ENCODE measurements at places on chromosomes 11 and 22.

GRCh38 chr11:1445741-1446445 lies 40.7 kb downstream of the MOB2 start:
- no peak for DNase-seq

GRCh38 chr22:19983741-19984140 lies 32.9 kb downstream of the ARVCF start:
- no peak for DNase-seq

DNA sequence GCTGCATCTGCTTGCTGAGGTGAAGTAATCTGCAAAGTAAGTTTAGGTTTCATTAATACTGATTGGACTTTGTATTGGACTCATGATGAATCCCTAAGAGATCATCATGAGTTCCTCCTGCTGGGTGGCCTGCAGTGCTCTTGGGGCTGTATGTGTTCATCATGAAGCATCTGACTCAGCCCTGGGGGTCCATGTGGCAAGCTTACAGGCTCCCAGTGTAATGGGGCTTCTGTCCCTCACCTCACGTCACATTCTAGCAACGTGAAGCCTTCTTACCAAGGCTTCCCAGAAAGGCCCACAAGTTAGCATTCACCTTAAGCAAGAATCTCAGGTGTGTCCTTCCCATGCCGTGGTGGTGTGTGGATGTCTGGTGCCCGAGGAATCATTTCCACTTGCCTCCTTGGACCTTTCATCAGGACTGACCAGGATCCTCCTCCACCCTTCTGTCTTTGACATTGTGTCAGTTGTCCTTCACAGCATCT lies 23.7 kb downstream of the CRKL start:
- no peak for DNase-seq

DNA sequence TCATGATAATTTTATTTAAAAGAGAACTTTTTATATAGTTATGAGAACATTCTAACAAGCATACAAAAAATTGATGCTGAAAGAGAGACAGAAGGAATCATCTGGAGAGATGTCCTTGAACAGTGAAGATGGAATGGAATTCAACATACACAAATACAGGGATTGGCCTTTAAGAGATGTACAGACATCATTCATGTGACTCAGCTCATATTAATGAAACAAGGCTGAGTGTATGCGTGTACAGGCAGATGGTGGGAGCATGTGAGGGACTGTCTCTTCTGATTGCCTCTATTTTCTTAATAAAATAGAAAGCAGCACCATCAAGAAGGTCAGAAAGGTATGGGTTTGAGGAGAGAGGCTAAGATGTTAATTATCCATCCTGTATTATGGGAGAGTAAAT lies 793.3 kb downstream of the CNTN5 start:
- no peak for DNase-seq

DNA sequence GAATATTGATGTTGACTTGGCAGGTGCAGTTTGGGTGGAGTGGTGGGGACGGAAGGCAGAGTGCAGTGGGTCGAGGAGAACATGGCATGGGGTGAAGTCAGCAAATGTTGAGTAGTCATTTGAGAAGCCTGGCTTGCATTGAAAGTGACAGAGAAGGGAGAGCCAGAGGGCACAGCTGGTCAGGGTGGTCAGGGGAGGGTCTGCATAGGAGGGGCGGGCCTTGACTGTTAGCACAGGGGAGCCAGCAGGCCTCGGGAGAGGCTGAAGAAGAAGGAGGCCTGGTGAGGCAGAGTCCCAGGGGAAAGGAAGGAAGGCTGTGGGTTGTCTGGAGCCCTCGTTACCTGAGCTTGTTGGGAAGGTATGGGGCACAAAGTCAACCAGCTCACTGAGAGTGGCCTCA lies 230.8 kb upstream of the TBCEL start:
- no peak for DNase-seq

- DNase-seq: no peak
Measured at GRCh38 chr11:14118072-14118471, 155.5 kb downstream of the SPON1 start.

GRCh38 chr22:48302657-48303368 lies 1524.9 kb downstream of the BRD1 start:
- no peak for DNase-seq

DNA sequence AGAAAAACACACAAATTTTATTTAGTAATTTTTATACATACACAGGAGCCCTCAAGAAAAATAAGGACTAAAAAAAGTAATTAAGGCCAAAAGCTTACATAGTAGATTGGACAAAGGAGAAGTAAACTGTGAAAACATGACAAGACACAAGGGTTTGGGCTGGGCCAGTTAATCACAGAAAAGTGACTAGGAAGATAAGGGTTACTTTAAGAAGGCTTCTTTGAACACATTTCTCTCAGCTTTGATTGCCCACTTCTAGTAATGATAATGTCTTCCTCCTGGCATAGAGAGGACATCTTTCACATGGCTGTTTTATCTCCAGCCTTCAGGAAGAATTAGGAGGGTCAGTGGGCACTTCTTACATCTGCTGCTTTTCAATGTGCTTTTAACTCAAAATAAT lies 3.4 kb downstream of the RNF141 start:
- no peak for DNase-seq

- no peak for DNase-seq
Measured at GRCh38 chr22:27772984-27773498, 28.5 kb downstream of the MN1 start.

DNA sequence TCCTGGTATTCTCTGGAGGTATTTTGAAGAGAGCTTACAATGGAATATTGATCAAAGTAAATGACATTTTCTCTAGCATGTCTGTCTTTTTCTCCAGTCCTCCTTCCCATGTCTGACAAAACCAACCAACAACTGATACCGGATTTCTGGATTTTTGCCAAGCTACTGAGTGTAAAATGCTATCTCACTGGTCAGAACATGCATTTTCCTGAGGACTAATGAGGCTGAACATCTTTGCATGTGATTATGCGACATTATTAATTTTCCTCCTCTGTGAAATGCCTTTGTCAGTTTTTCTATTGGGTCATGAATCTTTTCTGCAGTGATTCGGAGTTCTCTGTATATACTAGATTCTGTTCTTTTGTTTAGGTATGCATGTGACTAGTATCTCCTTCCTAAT lies 51.4 kb downstream of the CDON start:
- DNase-seq: no peak

- DNase-seq: no peak
Measured at GRCh38 chr11:66936311-66936711, 21.9 kb downstream of the PC start.

- no peak for DNase-seq
Measured at GRCh38 chr22:48368975-48369525, 1458.6 kb downstream of the BRD1 start.

- no peak for DNase-seq
Measured at GRCh38 chr11:9887472-9887871, 223.6 kb downstream of the SWAP70 start.

GRCh38 chr11:100918551-100919500 lies 210.8 kb downstream of the PGR start:
- no peak for DNase-seq

DNA sequence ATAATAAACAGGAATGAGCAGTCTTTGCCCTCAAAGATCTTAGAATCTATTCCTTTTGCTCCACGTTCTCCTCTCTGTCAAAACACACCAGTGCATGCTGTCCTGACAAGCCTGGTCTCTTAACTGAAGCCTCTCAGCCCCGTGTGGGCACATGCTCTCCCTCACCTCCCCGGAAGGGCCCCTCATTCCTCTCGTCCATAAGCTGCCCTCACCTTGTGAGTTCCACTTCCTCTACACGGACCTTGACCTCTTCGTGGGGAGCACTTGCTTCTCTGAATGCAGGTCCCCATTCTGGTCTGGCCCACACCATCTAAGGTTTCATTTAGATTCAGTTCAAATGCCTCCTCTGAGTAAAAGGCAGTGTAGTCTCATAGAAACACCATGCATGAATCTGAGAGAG lies 412.3 kb upstream of the SYN3 start:
- no peak for DNase-seq

Measured in CD4-positive, alpha-beta T cell (primary cell).